ENCODE measurements at places on chromosomes 12 and 14.
A peak's percentile ranks its signal among the peaks of the same experiment; 100 is the strongest.

DNA sequence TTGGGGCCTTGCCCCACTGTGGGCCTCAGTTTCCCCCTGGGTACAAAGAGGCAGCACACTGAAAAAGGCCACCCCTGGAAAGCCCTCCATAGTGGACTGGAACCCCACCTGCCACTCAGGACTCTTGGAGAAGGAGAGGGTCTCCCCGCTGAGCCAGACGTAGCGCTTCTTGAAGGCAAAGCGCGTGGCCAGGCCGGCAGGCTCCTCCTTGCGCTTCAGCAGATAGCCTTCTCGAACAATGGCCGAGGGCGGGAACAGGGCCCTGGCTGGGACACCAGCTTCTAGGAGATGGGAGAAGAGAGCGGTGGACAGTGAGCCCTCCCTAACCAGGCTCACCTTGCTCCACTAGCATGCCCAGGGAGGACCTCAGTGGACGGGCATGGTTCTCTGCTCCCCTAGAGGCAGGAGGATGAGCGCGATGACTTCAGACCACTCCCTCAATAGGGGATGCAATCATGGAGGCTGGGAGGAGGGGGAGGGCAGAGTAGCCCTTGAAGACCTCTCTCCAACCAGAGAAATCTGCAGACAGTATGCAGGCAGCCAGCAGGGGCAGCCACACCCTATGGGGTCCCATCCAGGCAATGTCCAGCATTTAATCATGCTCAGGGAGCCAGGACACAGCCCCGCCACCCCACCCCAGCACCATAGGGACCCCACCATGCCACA, 29.8 kb downstream of the RASAL1 start:
- DNase-seq, result no peak

- DNase-seq, result peak; percentile 23
Measured at GRCh38 chr12:102811110-102811737, 105.8 kb downstream of the PAH start.

- no peak for DNase-seq
Measured at GRCh38 chr12:57216921-57217879, 606 bp downstream of the NXPH4 start.

DNA sequence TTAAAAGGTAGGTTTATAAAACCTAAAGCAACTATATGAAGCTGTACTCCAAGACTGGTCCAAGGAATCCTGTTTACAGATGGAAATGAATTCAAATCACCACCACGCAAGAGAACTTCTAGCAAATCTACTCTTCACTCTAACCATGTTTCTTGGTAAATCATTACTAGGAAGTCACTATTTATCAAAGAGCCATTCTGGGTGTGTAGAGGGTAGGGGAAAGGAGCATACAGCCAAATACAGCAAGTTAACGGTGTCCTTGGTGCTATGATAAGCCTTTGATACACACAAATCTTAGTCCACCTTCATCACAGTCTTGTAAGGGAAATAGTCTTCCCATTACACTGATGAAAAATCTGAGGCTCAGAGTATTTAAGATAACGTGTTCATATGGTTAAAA, 16.8 kb downstream of the NIN start:
- no peak for DNase-seq

GRCh38 chr12:495466-495865, 35.7 kb downstream of the B4GALNT3 start:
- DNase-seq, result no peak
